ENCODE measurements at places on chromosomes 7 and 10. TPM values are rescaled to one million over a fixed set of nuclear protein-coding genes. Genes with fewer than 3 reads are reported as not detected.

The GNAT3 gene
- not detected for total RNA-seq

The ASNS gene
- total RNA-seq, result 69.2 TPM

The PPP1R3A gene
- not detected for total RNA-seq

The ATG9B gene
- 2.8 TPM for total RNA-seq

The NPTX2 gene
- 9.7 TPM for total RNA-seq

The GIMAP6 gene
- 2.8 TPM for total RNA-seq
